Stimulated activated CD8-positive, alpha-beta memory T cell treated with anti-CD3 and anti-CD28 coated beads, Interleukin-7, amount 100 ng/mL, for 24 hours (primary cell): ENCODE measurements at places on chromosomes 12 and 14.

DNA sequence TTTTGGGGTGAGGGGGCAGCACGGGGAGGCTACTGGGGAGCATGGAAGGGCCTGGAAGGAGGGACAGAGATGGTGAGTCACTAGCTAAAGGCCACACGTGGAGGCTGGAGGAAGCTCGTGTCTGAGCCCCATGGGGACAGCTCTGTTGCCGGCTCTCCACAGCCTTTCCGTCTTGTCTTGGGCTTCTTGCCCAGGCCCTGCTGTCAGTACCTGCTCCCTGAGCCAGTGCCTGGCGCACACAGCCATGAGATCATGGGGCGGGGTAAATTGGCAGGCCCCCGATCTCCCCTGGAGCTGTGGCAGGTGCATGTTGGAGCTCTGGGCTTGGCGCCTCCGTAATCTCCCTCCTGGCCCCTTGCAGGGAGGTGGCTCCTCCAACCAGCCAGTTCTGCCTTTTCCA is 16.1 kb upstream of the KRT80 start:
- DNase-seq: no peak

GRCh38 chr14:90358359-90358758 is 26.6 kb upstream of the NRDE2 start:
- no peak for DNase-seq

GRCh38 chr12:106271575-106272505 is 24.0 kb upstream of the CKAP4 start:
- DNase-seq: no peak

DNA sequence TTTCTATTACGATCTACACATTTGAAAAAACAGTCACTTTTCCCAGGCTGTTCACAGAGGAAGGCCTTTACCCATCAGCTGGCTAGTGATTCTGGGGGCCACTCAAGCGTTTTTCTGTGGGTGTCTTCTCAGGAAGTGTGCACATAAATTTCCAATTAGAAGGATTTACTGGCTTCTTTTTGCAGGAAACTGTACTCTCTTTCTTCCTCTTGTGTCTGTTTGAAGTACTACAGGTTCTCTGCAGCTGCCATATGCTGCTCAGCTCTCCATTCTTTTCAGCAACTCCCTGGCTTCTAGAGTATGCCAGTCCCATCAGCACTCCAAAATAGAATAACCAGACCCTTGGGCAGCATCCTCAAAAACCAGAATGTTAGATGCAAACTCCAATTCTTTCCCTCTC is 110.4 kb upstream of the NAV3 start:
- DNase-seq: no peak

DNA sequence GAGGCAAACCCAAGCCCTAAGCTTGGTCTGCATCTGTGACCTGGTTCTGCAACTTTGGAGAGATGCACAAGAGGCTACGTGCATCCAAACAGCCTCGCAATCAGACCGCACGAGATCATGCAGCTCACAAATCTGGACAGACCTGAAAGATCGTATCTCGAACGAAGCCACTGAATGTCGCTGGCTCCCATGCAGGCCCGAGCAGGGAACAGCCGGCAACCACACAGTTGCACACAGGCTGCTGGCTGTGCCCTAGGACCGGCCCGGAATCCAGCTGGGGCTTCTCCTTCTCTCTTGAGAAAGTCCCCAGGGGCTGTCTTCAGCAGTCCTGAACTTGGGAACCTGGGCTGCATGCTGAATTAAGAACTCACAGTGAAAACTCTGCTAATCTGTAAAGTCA is 27.9 kb downstream of the WNT5B start:
- DNase-seq: no peak

GRCh38 chr12:52351196-52352059 is 15.9 kb downstream of the KRT85 start:
- DNase-seq: no peak

- DNase-seq: no peak
Observed at GRCh38 chr14:101505236-101505970, 55.9 kb upstream of the DIO3 start.

- no peak for DNase-seq
Observed at GRCh38 chr14:33561488-33562175, 389.2 kb downstream of the EGLN3 start.

DNA sequence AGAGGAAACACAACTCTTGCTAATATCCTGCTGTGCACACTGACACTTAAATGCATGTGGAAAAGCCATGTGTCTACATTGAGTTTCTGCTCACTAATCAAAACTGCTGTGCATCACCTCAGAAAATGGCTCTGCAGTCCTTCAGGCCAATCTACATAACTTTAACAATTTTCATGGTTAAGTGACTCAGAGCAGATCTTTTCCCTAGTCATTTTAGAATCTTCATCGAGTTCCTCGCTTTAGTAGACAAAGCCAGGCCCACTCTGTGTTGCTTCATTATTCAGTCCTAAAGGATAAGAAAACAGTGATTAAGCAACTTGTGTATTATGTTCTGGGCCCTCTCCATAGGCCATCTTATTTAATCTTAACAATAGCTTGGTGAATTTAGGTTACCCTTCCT is 250.0 kb downstream of the KCNC2 start:
- no peak for DNase-seq

GRCh38 chr12:56336361-56337167 is 2.1 kb upstream of the IL23A start:
- DNase-seq: no peak

DNA sequence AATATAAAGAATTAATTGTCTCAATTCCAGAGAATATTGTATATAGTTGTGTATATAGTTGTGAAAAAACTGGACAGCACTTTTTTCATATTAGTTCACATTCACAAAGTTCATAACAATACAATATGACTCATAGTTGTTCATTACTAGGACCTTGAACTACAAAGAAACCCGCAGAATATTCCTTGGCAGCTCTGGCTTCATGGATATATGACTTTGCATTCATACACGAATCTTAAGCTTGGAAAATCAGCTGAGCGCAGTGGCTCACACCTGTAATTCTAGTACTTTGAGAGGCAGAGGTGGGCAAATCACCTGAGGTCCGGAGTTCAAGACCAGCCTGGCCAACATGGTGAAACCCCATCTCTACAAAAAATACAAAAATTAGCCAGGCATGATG is 38.1 kb upstream of the PCED1B start:
- no peak for DNase-seq

- DNase-seq: no peak
Observed at GRCh38 chr14:38158468-38158867, 49.2 kb upstream of the SSTR1 start.

DNA sequence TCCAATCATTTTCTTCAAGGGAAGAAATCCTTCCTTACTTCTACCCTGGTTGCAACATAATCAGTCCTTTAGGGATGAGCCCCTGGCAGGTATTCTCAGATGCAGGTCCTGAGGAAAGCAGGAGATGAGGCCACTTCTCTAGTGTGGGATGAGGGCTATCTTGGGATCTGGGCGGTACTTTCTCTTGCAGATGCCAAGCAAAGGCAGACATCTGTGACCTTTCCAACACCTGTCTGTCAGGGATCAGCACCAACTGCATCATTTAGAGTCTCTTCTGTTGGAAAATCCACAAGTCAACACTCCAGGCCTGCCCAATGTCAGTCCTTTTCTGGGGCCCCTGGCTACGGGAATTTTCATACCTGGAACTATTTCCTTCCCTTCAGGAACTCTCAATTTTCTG is 129.2 kb downstream of the SLC8A3 start:
- no peak for DNase-seq

DNA sequence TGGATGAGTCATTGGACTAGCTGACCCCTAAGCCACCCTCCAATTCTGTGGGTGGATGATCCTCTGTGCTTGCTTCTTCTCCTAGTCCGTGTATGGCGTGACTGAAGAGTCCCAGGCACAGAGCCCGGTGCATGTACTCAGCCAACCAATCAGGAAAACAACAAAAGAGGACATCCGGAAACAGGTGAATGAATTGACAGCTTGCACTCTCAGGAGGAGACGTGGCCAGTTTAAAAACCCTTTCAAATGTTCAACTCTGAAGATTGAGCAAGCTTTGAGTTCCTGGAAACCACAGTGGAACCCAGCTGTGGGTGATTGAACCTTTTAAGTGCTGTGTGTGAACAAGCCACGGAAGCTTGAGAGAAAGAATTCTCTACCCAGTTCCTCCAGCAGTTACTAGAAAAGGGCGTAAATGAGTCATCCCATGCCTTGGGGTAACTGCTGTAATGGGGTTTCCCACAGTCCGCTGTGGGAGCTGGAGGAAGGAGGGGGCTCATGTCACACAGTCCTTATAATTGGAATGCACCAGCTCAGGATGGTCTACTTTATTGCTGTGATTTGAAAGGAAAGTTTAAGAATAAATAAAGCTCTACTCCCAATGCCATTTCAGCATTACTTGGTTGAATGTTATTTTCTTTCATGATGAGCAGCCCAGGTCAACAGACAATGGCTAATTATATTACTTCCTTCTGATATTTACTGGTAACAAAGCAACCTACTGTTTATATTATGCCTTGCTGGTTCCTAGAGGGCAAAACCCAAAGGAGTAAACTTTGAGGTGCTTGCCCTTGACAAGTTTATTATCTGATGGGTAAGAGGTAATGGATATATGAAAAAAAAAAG is 417.0 kb downstream of the DPF3 start:
- peak; percentile 20 for DNase-seq

DNA sequence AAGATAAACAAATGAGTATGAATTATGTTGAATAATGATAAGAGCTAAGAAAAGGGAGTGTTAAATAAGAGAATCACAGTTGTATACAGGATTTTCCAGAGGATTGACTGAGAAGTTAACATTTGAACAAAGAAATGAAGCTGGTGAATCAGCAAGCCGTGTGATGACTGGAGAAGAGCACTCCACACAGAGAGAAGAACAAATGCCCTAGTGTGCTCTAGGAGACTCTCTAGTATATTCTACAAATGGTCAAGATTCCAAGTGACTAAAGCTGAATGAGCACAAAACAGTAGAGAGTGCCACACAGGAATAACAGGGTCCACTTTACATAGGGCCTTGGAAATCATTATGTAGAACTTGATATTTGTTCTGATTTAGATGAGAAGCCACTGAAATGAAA is 587.1 kb upstream of the ATXN7L3B start:
- no peak for DNase-seq

DNA sequence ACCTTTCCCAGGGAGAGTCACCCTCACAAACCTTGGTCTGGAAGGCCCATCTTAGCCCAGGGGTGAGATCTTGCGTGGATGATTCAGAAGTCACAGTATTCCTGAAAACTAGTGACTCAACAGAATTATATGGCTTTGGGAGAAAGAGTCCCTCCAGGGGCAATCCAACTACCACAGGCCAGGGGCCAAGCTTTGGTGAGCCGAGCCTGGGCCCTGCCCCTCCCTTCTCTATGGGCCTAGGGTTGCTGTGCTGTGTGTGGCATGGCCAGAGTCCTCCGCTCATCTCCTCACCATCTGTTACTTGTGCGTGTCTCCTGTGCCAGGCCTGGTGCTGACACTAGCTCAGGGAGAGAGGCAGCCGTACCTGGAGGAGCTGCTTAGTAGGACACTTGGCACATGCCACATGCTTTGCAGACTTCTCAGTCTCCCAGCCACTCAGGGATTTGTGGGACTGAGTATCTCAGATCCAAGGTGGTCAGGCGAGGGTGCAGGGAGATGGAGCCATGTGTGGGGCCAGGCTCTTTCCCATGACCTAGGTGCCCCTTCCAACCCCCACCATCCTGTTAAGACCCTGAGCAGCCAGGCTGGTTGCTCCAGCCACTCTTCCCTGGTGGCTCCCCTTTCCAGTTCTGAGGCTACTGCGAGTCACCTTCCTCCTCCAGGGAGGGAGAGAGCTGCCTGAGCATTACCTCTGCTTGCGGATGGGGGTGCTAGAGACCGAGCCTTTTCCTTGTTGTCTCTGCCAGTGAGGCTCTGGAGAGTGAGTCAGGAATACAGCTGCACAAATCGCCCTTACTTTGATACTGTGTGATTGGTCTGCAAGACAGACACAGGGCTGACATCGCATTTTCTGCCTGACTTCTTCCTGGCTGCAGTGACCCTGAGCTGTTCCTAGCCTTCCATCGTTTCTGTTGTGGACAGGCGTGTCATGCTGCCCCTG is 94.1 kb downstream of the SLC25A47 start:
- no peak for DNase-seq

GRCh38 chr14:95197551-95197950 is 40.2 kb upstream of the DICER1 start:
- DNase-seq: no peak

- DNase-seq: no peak
Observed at GRCh38 chr12:77878901-77879300, 48.2 kb downstream of the NAV3 start.

DNA sequence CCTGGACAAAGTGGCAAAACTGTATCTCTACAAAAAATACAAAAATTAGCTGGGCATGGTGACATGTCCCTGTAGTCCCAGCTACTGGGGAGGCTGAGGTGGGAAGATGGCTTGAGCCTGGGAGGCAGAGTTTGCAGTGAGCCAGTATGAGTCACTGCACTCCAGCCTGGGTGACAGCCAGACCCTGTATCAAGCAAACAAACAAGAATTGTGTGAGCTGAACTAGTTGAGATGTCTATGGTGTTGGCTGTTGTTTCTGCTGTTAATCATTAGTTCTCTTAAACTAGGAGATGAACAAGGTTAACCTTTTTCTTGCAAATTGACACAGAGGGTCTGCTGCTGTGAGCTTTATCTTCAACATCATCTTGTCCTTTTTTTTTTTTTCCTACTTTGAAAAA is 23.6 kb downstream of the RASSF3 start:
- DNase-seq: no peak

DNA sequence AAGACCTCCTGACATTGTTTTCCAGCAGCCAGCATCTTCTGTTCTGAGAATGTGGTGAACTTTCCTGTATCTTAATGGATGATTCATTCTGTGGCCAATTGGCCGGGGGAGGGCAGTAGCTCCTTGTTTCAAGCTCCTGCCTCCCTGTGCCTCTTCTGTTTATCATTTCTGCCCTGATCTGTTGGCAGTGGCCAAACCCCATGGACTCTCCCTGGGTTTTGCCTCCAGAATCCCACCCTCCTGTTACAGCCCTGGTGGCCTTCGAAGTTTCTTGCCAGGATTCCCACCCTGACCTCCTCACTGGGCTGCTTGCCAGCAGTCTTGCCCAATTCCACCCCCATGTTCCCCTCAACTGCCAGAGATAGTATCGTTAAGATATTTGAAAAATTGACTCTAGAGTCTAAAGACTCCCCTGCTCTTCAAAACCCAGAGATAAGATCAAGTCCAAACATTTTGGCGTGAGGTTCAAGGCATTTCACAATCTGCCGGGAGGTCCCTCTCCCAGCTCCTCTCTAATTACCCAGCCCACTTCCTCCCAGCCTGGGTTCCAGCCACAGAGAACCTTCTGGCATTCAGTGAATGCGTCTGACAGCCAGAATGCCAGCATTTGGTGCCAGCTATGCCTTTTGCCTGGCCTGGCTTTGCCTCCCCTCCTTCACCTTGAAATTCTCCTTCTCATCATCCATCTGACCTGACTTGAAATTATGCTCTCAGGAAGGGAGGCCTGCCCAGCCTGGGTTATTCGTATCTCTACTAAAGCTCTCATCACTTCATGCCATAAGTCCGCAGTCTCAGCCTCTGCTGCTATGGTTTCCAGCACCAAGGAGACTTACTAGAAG is 37.7 kb upstream of the TXNRD1 start:
- DNase-seq: no peak
